Activated T-cell treated with anti-CD3 and anti-CD28 coated beads, Interleukin-2, amount 50 U/mL, for 48 hours (primary cell): ENCODE measurements at places on chromosomes 5 and 9.

- no peak for DNase-seq
Measured at GRCh38 chr5:164672931-164673694, 1167.7 kb downstream of the MAT2B start.

DNA sequence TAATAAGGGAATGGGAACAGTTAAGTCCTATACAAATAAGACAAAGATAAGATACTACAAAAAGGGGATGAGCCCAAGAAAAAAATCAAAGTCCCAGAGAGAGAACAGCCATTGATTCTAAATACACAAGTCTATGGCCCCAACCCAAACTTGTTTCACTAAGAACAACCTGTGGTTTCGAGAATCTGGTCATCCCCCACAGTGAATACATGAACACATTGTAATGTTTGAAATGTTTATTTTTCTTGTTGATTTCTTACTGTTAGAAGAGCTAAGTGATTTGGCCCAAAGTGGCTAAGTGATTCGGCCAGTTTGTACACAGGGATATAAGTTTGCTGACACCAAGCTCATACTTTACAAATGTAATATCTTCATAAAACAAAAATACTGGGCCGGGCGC, 3.3 kb upstream of the ABCA1 start:
- DNase-seq: no peak

DNA sequence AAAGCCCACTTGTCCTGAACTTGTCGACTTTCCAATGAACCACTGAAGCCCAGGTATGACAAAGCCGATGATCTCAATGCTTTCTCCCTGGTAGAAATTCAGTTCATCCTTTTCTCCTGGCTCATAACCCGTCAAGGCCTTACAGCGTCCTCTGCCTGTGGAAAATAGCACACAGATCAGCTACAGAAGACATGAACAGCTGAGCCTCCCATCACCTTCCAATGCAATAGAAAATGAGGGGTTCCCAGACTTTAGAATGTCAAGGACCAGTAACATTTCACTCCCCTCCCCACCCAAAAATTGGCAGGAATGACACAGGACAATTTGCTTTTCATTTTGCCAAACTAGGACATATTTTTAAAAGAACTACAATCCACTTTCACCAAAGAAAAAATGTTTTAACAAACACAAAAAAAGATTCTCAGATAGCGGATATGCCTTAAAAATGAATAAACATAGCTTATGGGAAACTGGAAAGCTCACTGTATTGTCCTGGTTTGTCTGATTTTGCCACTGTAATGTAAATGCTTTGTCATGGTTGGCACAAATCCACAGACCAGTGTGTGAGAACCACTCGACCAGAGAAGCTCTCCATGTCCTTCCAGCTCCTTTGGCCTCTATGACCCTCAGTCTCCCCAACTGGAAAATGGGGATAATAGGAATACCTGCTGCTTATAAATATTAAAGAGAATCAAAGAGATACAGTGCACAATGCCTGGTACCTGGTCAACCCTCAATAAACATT, 24.4 kb downstream of the SH3TC2 start:
- no peak for DNase-seq

GRCh38 chr9:18756712-18757125, 276.3 kb downstream of the SAXO1 start:
- DNase-seq: no peak

DNA sequence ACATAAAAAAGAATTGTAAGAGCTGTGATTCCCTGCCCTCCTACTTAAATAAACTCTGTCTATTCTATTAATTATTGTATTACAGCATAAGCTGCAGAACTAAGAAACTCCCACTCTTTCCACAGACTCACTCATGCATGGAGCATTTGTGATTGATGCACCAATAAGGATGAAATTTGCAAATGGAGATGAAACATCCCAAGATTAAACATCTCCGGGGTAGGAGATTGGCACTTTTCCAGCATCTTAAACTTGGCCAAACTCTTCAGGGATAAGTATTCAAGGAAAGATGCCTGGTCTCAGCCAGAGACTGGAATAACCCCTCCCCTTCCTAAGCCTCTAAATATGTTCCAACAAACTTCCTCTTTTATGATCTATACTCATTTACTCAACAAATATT, 472.0 kb downstream of the ACTL7B start:
- DNase-seq: no peak

- DNase-seq: no peak
Measured at GRCh38 chr9:18907927-18908625, 124.9 kb downstream of the SAXO1 start.

DNA sequence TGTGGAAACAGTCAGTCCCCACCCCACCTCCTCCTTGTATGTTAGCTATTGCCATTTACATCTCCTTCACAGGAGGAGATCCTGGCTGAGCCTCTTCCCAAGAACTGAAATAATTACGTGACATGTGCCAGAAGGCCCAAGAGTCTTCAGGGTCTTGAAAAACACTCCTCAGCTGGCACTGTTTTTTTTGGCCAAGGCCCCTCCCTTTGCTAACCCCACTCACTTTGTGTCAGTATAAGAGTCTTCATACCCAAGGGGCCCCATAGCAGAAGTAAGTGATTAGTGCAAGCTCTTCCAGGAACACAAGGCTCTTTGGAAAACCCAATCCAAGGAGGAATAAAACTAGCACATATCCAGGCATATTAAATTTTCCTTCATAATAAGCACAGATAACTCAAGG, 5.7 kb upstream of the LARP1 start:
- DNase-seq: no peak

DNA sequence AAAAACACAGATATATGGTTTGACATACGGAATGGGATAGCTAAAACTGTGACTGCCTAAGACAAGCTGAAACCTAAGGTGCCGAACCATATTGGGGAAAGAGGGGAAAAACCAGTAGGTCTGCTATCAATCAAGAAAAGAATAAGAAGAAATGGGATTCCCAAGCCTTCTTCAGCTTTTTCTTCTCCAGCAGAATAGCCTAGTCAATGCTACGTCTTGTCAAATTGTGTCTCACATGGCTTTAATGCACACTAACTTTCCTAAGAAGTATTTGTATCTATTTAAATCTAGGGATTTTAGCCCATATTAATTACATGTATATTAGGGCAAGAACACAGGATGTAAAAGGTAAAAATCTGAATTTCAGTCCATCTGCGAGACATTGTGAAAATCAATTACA, 797 bp upstream of the FBXO38 start:
- no peak for DNase-seq

DNA sequence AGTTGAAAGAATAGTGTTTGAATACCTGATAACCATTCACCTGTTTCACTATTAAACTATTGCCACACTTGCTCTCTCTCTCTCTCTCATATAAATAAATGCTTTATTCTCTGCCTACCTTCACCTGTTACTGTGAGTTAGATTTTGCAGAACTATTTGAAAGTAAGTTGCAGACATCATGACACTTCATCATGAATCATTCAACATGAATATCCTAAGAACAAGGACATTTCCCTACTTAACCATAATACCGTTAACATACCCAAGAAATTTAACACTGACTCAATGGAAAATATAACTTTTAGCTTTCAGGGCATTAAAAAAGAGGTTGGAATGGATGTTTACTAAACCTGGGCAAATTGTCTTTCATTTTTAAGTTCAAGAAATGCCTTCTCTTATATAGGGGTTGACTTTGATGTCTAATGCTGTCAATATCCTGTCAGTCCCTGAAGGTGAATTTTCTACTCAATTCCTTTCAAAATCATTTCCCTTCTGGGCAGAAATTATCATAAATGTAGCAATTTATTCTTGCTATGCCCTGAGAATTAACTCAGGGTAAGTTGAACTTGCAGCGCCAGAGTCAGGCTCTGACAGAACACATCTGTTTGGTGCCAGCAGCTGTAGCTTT, 582.6 kb upstream of the TLE4 start:
- DNase-seq: no peak

GRCh38 chr9:101247297-101247696, 137.5 kb downstream of the BAAT start:
- DNase-seq: no peak

GRCh38 chr5:180631549-180632383, 17.6 kb downstream of the FLT4 start:
- DNase-seq: no peak

- DNase-seq: no peak
Measured at GRCh38 chr5:32586276-32586599, 881 bp downstream of the SUB1 start.

DNA sequence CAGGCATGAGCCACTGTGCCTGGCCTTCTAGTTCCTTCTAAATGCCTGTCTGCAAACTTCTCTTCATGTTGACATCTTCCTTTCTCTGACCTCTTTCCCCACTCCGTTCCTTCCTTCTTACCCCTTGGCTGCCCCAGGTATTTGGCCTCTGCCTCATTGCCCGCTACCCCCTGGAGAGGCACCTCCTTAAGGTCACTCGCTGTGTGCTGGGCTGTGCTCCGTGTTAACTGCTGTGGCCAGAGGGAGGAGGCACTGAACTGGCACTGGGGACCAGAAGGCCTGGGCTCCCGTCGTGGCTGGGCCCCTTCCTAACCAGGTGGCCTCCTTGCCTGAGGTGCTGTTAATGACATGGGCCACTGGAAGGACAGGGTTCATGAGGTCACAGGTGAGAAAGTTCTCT, 39.4 kb downstream of the LAMC3 start:
- no peak for DNase-seq

DNA sequence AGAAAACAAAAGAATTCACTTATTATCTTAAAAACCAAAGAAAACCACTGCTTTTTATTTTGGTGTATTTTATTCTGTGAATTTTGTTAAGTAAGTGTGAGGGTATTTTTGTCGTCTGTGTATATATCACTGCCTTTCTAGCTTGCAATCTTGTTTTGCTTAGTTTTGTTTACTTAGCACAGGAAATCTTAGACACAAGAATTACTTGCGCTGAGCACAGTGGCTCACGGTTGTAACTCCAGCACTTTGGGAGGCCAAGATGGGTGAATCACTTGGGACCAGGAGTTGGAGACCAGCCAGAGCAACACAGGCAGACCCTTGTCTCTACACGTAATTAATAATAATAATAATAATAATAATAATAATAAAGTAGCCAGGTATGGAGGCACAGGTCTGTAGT, 230.3 kb downstream of the PAPPA start:
- DNase-seq: no peak

GRCh38 chr5:1644810-1645571, 121.2 kb upstream of the LPCAT1 start:
- DNase-seq: peak; percentile 87

DNA sequence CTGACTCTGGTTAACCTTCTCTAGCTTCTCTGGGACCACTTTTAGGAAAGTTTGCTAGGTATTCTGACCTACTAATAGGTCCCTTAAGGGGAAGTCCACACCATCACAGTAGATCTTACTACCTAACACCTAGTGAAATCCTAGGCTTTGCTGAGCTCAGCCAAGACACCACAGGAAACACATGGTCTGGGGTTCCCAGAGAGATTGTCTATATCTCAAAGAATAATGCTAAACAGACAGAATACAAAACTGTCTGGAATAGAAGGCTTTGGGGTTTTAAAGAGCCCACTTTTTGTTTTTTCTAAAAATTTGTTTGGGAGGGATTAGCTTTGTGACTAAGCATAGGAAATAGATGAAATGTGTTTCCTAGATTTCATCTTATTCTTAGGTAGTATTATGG, 395.1 kb downstream of the ARHGEF28 start:
- DNase-seq: no peak

GRCh38 chr5:111201705-111202104, 22.5 kb upstream of the CAMK4 start:
- no peak for DNase-seq

- no peak for DNase-seq
Measured at GRCh38 chr5:158022837-158023236, 163.9 kb upstream of the CLINT1 start.

GRCh38 chr9:68585034-68585761, 44.5 kb upstream of the TMEM252 start:
- no peak for DNase-seq

DNA sequence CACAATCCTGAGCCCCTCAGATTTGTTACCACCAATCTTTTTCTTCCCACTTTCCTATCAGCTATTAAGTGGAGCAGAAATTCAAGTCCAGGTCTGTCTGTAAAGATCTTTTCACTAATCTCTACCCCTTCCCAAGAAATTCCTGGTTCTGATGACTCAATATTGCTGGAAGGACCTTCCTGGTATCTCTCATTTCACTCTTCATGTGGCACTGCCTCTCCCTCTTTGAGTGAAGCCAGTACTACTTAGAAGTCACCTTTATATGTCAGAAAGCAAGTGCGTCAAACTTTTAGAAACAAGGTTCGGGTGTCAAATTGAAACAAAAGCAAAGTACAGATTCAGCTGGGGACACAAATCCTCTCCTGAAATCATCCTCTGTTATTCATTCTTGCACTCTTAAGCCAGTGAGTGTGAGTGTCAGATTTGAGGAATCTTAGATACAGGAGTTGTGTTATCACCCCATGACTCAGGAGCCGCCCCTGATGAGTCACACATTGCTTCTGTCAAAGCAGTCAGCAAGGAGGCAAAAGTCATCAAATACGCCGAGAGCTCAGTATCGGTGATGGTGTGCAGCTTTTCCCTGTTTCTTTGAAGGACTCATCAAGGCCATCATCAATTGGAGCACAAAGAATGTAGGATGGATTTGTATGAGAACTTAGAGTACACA, 313.0 kb downstream of the CETN3 start:
- DNase-seq: peak; percentile 14

GRCh38 chr5:173340984-173341383, 12.8 kb upstream of the STC2 start:
- no peak for DNase-seq

DNA sequence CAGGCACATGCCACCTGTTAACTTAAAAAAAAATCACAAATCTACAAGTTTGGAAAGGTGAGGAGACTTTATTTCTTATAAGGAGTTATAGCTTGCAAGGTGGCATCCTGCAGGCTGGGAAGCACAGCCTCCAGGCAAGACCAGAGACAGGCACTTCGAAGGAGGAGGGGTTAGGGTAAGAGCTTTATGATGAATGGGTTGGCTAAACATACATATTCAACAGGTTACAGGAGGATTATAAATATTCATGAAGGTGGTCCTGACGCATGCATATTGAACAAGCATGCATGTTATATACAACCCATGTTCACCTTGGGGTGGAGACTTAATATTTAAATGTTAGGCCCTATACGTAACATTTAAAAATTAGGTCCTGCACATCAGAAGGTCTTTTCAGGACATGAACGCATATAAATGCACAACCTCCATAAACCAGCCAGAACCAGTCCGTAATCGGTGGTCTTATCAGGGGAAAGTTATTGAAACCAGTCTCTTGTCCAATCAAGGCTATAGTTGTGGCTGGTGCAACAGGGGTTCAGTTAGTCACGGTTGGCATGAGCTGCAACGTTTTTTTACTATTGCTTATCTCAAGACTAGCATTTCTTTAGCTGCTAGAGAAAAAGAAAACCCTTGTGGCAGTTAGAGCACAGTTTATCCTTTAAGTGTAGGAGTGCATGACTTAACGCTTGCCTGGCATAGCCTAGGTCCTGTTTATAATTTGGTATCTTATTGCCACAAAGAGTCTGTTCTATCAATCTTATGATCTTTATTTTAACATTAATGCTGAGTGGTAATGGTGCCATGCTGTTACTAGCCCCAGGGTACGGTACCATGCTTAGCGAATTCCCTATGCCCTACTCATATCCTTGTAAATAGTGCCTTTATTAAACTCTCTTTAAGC, 72.7 kb downstream of the C9orf57 start:
- no peak for DNase-seq

- no peak for DNase-seq
Measured at GRCh38 chr5:9898319-9898718, 268.2 kb upstream of the TAS2R1 start.

GRCh38 chr9:101995231-101995630, 256.8 kb upstream of the GRIN3A start:
- DNase-seq: no peak
